Activated T-helper 1 cell treated with anti-CD3 and anti-CD28 coated beads, Interleukin-12 subunit alpha, Interleukin-12 subunit beta, Interleukin-2, Interleukin-4 antibody, amounts not matched to agents 30 ng/mL and 10 ng/mL and 1 ng/mL, durations not matched to agents 14 hours and 24 hours and 36 hours (primary cell): ENCODE measurements at places on chromosomes 2 and 18. TPM values are rescaled to one million over a fixed set of nuclear protein-coding genes. Genes with fewer than 3 reads are reported as not detected.

DNA sequence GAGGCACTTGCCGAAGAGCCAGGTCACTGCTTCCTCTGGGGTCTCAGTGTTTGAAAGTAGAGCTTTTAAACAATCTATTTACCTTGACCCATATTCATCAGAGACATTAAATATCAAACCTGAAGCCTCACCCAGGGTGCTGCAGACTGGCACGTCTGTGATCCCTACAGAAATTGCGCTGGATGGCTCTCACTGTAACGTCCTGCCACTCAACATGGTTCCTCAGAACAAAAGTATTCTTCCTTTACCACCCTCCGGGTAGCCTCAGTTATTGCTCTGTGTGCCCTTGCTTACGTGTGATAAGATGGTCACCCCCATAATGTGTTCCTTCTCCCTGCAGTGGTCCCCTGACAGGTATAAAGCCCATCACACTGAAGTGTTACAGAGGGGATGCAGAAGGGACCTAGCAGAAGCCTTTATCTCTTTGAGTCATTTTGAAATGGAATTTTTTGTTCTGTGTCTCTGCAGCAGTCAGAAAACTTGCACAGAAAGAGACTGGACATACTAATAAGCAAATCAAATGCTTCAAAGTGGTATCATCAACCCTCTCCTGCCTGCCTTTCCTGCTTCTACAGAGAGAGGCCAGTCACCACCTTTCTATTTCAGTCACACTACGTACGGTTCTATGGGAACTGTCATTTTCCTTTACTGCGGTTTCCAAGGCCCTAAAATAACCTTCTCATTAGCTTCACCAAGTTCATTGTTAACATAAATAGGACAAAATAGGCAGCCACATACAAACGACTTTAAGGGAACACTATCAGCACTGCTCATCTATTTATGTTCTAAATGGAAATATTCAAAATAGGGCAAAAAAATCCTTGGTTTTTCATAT is 86.8 kb downstream of the METTL8 start:
- peak overlapping the region; percentile 62 for H3K27ac ChIP-seq
- H3K4me1 ChIP-seq: peaks cover 21% of the 10 kb centered on the region
- H3K4me3 ChIP-seq: no peak overlapping the region
- no peak for DNase-seq
- H3K27me3 ChIP-seq: peaks cover 1% of the 10 kb centered on the region

- peaks cover 82% of the 10 kb centered on the region for H3K27me3 ChIP-seq
- H3K27ac ChIP-seq: peak overlapping the region; percentile 84
- H3K4me3 ChIP-seq: no peak overlapping the region
- H3K36me3 ChIP-seq: peaks cover 2% of the 10 kb centered on the region
- DNase-seq: no peak
These were observed 1.0 kb downstream of the HOXD9 start for GRCh38 chr2:176123411-176124109.

TIGD1 gene
- 8.4 and 8.9 TPM in 2 replicates for total RNA-seq

- H3K36me3 ChIP-seq: no peaks in the 10 kb centered on the region
- no peak for DNase-seq
- H3K27me3 ChIP-seq: peaks cover 2% of the 10 kb centered on the region
- no peak overlapping the region for H3K27ac ChIP-seq
These were observed 107.9 kb downstream of the PTGR3 start for GRCh38 chr18:75100832-75101630.

TOGARAM2 gene
- 5.8 and 6.0 TPM in 2 replicates for total RNA-seq

GRCh38 chr2:75241696-75242095 is 42.4 kb upstream of the TACR1 start:
- no peak for DNase-seq
- H3K4me1 ChIP-seq: no peaks in the 10 kb centered on the region
- no peaks in the 10 kb centered on the region for H3K36me3 ChIP-seq
- H3K27ac ChIP-seq: no peak overlapping the region
- H3K27me3 ChIP-seq: peaks cover 1% of the 10 kb centered on the region

LCT gene
- 0.41 and 0.42 TPM in 2 replicates for total RNA-seq

DNA sequence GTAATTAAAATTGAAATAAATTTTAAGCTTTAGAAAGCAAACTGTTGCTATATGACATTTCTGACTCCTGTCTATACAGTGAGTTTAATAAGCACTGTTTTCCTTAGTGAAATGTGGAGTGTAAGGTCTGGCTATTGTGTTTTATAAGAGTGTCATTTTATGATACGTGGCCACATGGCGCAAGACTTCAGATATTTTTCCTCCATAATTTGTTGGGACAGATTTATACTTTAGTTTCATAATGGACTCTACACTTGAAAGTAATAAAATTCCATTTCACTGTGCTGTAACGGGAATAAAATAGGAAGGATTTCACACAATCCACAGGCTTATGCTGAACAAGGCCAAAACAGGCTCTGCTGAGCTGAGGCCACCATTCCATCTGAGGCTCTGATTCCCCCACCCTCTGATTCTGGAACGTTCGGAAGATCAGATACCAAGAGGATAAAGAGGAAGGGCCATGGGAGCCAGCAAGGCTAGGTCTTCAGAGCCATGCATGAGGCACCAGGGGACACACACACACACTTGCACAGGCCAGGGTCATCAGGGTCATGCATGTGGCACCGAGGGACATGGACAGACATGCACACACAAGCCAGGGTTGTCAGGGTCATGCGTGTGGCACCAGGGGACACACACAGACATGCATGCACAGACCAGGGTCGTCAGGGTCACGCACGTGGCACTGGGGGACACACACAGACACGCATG is 35.6 kb downstream of the HDAC4 start:
- no peaks in the 10 kb centered on the region for H3K27me3 ChIP-seq
- no peak overlapping the region for H3K4me3 ChIP-seq
- H3K36me3 ChIP-seq: peaks cover 12% of the 10 kb centered on the region

DNA sequence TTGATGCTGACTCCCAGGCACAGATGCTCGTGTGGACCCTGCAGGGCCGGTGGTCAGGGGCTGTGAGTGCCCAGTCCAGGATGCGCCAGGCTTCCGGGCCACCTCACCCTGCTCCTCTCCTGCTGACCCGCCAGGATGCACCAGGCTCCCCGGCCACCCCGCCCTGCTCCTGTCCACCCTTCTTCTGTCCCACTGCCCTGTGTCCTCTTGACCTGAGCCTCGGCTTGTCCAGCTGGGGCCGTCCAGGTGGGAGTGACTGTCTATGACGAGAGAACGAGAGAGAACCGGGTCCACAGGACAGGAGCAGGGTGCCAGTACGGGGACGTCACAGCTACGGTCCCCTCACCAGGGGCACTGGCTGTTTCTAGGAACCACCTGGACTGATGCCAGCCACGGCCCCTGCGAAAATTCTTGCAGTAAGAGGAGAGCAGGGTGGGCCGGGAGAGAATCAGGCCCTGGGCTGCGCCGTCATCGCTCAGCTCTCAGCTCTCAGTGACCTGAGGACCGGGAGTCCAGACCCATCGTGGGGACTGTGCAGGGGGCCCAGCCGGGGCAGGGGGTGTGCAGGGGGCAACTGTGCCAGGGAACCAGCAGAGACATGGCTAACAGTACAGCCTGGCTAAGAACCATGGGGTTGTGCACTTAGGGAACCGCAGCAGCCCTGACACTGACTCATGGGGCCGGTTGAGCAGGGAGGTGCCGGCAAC is 12.9 kb upstream of the NFATC1 start:
- DNase-seq: no peak
- H3K4me3 ChIP-seq: no peak overlapping the region
- H3K27me3 ChIP-seq: peaks cover 3% of the 10 kb centered on the region
- H3K4me1 ChIP-seq: peaks cover 19% of the 10 kb centered on the region
- H3K36me3 ChIP-seq: peaks cover 2% of the 10 kb centered on the region

DNA sequence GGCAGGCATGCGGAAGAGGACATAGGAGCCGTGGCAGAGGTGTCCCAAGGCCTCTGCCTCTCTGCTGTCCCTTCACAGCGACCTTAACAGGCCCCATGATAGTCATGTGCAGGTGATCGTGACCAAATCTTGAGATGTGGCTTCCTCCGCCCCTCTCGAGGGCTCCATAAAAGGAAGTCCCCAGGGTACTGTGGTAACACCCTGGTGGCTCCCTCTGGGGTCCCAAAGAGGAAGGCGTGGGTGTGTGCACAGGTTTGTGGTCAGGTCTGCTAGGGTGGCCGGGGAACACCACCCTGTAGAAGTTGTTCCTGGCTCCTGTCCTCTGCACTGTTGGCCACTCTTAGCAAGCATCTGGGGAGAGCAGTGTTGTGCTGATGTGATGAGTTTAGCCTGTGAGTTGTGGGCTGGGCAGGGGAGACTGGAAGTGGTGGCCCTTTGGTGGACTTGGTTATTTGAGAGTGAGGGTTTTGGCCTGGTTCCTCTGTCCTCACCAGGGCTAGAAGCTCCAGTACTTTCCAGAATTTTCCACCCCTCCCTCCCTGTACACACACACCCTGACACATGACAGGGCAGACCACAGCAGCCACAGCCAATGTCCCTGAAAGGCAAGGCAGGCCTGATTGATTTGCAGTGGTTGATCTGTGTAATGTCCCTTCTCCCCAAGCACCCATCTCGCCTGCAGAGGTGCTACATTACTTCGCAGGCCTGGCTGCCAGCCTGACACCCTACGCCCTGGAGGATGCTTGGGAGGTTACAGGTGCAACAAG is 68.9 kb upstream of the BOD1L2 start:
- no peak overlapping the region for H3K4me3 ChIP-seq
- peak; percentile 22 for DNase-seq
- H3K4me1 ChIP-seq: peaks cover 11% of the 10 kb centered on the region
- no peak overlapping the region for H3K27ac ChIP-seq

GRCh38 chr2:234290671-234291070 is 206.2 kb downstream of the ARL4C start:
- no peaks in the 10 kb centered on the region for H3K27me3 ChIP-seq
- peak overlapping the region; percentile 80 for H3K4me3 ChIP-seq
- peak overlapping the region; percentile 99 for H3K27ac ChIP-seq
- peaks cover 94% of the 10 kb centered on the region for H3K4me1 ChIP-seq
- peak; percentile 84 for DNase-seq

- no peaks in the 10 kb centered on the region for H3K4me1 ChIP-seq
- H3K36me3 ChIP-seq: no peaks in the 10 kb centered on the region
- no peak for DNase-seq
- no peaks in the 10 kb centered on the region for H3K27me3 ChIP-seq
- H3K4me3 ChIP-seq: no peak overlapping the region
- no peak overlapping the region for H3K27ac ChIP-seq
These were observed 621.2 kb downstream of the DCDC2C start for GRCh38 chr2:4324531-4324930.

DNA sequence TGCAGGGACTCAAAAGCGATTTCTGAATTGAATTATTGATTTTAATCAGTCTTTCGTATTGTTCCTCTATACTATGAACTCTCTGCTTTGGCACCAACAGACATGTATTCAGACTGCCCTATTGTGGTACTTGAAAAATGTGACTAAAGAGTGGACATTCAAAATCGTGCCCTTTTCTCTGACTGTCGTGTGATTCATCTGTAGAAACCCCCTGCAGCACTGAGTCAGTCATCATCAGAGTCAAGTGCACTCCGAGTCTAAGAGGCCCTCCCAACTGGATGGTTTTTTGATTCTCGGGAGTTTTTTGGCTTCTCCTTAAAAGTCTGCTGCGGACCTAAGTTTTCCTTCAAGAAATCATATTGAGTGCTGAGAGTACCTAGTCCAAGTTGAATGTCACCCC is 96.4 kb upstream of the FOSL2 start:
- peaks cover 8% of the 10 kb centered on the region for H3K36me3 ChIP-seq
- DNase-seq: no peak
- no peak overlapping the region for H3K4me3 ChIP-seq
- H3K27me3 ChIP-seq: no peaks in the 10 kb centered on the region
- no peak overlapping the region for H3K27ac ChIP-seq
- H3K4me1 ChIP-seq: peaks cover 6% of the 10 kb centered on the region
